Hematopoietic multipotent progenitor cell treated with erythropoietin and hydrocortisone succinate and interleukin-3 and kit ligand, for 4 days (in vitro differentiated cells): ENCODE measurements at places on chromosomes 4 and X.

GRCh38 chr4:164508771-164509170, 245.2 kb upstream of the SMIM31 start:
- peak; percentile 5 for DNase-seq

DNA sequence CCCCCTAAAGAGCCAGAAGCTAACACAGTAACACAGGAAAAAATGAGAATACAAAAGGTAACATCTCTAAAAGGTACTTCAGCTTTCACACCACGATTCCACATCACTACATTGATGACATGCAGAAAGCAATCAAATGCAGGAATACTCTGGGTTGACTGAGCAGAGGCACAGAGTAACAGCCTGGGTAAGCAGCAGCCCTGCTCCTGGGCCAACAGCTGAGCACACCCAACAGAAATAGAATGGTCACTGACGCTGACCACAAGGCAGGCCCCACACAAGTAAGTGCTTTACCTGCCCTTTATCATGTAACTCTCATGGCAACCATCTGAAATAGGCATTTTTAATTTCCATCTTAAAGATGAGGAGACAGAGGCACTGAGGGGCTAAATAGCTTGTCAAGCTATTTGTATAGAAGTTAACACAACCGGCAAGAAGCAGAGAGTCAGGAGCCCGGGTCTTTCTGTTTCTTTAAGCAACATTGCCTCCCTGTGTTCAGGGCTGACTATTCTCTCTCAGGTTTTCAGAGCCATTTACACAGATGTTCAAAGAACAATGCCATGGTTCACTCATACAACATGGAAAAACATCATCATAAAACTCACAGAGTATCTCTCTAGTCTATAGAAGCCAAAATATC, 168.9 kb downstream of the ZNF674 start:
- DNase-seq: peak; percentile 74

DNA sequence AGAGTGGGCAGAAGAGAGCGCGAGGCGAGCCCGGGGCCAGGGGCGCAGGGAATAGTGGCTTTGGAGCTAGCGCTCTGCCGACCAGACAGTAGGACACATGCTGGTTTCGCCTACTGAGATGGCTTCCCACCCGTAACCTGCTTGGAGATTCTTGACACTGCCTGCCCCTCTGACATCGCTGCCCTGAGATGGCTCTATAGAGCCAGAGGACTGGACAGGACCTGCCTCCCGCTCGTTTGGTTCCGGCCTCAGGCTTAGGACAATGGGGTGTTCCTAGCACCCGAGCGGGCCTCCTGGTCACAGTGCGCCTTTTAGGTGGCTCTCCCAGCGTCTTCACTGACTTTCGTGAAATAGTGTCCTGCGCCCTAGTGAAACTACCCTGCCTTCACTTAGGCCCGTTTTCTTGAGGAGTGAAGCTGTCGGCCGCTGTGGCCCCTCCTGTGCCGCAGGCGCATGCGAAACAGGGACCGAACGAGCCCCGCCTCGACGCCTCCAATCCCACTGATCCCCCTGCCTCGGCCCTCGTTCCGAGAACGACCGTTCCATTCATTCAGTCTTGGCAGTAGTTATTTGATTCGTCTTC, 608 bp downstream of the TAF1 start:
- peak; percentile 47 for DNase-seq

DNA sequence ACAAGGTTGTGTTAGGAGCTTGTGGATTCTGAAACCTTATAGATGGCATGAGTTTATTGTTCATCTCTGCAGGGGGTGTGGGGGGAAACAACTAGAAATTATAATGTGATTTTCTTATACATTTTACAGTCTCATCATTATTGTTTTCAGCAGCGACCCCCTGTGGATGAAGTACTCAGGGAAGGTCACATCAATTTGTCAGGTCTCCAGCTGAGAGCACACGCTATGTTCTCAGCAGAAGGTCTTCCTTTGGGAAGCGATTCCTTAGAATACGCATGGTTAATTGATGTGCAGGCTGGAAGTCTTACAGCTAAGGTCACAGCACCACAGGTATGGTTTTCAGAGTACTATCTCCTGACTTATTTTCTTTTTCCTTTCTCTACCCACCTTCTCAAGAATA, 72.2 kb downstream of the BLTP1 start:
- DNase-seq: peak; percentile 41

GRCh38 chr4:84634961-84635360, 52.0 kb downstream of the CDS1 start:
- no peak for DNase-seq

DNA sequence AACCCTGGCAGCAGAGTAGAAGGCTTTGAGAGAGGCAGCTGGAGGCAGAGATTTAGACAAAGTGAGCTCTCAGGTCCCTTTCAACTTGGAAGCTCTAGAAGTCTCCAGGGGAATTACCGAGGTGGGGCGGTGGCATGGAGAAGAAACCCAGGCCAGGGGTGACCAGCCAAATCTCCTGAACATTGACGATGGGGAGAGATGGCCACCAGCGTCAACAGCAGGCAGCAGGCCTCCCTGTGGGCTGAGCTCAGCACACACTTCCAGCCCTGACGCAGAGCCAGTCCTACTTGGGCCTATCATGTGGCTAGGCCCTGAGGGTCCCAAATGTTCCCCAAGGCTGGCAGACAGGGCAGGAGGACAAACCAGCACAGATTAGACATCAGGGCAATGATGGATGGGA, 187.8 kb downstream of the BCOR start:
- no peak for DNase-seq

- no peak for DNase-seq
Observed at GRCh38 chr4:122703868-122704267, 28.6 kb upstream of the BBS12 start.

DNA sequence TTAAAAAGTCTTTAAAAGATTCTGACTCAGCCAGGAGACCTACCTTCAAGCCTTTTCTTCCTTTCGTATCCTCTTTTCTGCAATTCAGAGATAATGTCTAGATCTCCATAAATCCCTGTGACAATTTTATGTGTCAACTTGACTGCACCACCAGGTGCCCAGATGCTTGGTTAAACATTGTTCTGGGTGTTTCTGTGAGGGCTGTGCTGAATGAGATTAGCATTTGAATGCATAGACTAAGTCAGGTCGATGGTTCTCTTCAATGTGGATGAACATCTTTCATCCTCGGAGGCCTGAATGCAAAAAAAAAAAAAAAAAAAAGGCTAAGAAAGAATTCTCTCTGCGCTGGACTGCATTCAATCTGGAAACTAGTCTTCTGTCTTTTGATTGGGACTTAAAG, 1082.7 kb downstream of the NLGN4X start:
- DNase-seq: no peak

DNA sequence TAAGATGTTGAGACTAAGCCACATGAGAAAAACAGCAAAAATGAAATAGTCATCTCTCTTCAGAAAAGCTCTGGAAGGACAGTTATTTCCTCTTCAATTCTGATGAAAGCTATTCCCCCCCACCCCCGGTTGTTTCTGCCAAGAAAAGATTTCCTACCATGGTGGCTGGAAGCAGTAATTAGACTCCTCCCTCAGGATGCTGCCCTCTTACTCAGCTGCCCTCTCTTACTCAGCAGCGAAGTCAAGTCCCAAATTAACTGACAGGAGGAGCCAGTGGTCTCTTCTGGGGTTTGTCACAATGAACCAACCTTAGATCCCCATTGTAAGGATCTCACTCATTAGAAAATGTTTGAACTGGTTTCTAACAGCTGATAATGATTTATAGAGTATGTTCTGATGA, 38.0 kb downstream of the GPM6B start:
- DNase-seq: peak; percentile 12

- DNase-seq: no peak
Observed at GRCh38 chr4:45172636-45173035, 446.3 kb upstream of the GNPDA2 start.

GRCh38 chrX:43500246-43500645, 155.9 kb upstream of the MAOA start:
- no peak for DNase-seq

- peak; percentile 51 for DNase-seq
Observed at GRCh38 chrX:9745417-9746115, 20.1 kb downstream of the GPR143 start.

DNA sequence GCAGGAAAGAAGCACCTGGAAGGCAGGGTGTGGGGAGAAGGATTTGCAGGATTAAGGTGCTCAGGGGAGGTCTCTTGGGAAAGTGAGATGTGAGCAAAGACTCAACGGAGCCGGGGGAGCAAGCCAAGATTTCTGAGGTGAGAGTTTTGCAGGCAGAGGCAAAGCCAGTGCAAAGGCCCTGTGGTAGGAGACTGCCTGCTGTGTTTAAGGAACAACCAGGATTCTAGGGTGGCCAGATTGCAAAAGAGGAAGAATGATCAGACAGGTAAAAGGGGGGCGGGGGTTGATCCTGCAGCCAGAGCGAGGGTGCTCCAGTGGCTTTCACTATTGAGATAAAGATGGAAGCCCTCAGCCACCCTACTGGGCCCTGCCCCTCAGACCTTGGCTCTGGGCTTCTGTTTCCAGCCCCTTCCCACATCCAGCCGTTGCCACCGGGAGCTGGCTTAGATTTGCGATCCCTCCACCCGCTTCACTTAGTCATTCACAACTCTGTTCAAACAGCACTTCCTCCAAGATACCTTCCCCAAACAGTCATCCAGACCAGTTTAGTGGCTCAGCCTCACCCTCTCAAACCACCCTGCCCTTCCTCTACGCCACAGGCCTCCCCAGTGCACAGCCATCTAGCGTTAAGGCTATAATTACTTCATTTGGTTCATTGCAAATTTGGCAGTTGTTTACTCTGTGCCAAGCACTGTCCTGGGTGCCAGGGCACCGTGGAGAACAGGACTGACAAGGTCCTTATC, 23.3 kb upstream of the BCOR start:
- peak; percentile 57 for DNase-seq

- DNase-seq: no peak
Observed at GRCh38 chr4:47752214-47752613, 85.7 kb downstream of the CORIN start.

- peak; percentile 77 for DNase-seq
Observed at GRCh38 chr4:38385093-38386004, 278.6 kb upstream of the KLF3 start.

DNA sequence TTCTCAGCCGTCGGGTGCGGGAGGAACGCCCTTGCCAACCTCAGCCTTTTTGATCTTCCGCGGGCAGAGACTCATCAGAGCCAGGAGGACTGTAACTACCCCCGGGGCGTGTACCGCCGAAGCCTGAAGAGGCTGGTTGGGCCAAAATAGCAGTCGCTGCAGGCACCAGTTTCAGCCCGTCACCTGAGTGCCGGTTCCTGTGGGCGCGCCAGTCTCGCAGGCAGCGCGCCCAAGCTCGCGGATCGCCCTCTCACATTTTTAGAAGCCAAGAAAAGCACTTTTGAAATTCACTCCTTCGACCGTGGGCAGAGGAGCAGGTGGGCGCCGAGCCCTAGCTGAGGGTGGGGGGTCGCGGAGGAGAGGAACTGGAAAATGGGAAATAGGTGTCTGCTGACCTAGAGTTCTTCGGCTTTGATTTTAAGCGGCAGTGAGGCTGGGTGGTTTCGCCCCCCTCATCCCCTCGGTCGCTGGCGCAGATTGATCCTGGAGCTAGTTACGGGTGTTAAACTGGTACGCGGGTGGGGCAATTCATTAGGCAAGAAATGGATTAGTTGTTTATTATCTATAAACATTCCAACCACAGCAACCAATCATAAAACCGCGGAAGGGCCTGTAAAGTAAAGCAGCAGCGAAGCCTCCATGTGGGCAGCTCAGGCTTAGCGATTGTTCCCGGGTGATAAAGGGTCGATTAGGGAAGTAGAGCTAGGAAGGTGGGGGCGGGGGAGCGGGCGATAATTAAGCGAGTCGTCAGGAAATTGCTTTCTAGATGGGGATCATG, 69.2 kb downstream of the FBXO8 start:
- peak; percentile 56 for DNase-seq

- no peak for DNase-seq
Observed at GRCh38 chrX:15856636-15857035, 2.0 kb upstream of the AP1S2 start.

- DNase-seq: no peak
Observed at GRCh38 chr4:55442541-55442940, 46.8 kb downstream of the TMEM165 start.

GRCh38 chr4:39051492-39051891, 10.5 kb upstream of the KLHL5 start:
- DNase-seq: no peak

DNA sequence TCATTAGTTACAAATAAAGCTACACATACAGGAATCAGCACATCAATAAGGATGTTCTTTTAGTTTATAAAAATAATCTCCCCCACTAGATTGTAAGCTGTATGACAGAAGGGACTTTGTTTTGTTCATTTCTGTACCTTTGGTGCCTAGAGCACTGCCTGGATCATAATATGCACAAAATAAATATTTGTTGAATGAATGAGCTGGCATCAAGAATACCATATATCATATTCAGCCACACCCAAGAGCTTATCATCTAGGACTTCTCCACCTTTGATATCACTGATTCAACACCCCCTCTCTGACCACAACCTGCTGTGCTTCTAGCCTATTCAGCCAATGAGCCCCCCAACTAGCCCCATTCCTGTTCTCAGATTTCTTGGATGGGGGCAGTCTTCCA, 10.6 kb downstream of the SYTL4 start:
- no peak for DNase-seq

- peak; percentile 58 for DNase-seq
Observed at GRCh38 chr4:141654098-141654497, 17.7 kb downstream of the IL15 start.

DNA sequence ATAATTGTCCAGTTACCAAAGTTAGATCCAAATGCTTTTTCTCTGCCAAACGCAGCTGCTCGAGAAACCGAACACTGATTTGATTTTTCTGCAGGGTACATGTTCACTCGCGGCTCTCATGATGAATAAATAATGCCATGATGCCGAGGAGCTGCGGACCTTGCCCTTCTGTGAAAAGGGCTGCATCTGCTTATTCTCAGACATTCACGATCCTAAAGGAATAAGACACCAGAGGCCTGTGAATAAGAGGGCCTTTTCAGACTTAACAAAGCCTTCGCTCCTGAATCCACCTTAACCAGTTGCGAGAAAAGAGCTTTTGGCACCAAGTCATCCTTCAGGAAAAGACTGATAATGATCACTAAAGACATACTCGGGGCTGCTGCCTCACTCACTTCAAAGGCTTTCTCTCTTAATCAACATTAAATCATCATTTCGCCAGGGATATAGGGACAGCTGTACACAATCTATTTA, 147.5 kb downstream of the FBXO8 start:
- no peak for DNase-seq

GRCh38 chr4:158299459-158300007, 89.2 kb downstream of the TMEM144 start:
- DNase-seq: no peak

DNA sequence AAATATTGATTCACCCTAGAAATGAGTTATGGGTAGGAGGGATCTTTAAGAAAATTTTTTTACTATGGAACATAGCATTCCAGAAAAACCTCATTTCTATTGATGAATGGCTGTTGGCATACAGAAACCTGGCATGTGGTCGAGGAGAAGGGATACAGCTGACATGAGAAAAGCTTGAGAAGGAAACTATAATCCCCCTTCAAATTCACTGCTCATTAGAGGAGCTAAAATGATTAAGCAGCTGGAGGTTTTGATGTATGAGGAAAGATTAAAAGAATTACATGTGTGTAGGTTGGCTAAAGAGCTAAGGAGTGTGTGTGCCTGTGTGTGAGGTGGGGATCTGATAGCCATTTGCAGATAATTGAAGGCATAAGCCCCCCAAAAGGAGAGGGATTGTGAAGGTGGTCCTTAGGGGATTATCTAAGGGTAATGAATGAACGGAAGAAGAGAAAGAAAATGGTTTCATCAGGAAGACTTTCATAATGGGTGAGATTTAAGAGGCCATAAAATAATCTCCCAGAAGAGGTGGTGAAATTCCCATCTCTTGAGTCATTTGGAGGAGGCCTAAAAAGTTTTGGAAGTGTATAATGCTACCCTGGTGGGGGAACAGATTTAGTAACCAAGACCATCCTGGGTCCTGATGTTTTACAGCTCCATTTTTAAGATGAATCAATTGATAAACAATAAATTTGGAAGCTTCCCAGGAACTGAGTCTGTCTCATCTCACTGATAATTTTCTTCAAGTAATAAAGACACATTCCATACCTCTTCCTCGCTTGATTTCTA, 272.0 kb upstream of the HAND2 start:
- no peak for DNase-seq
